ENCODE measurements at places on chromosomes 12 and 14.

DNA sequence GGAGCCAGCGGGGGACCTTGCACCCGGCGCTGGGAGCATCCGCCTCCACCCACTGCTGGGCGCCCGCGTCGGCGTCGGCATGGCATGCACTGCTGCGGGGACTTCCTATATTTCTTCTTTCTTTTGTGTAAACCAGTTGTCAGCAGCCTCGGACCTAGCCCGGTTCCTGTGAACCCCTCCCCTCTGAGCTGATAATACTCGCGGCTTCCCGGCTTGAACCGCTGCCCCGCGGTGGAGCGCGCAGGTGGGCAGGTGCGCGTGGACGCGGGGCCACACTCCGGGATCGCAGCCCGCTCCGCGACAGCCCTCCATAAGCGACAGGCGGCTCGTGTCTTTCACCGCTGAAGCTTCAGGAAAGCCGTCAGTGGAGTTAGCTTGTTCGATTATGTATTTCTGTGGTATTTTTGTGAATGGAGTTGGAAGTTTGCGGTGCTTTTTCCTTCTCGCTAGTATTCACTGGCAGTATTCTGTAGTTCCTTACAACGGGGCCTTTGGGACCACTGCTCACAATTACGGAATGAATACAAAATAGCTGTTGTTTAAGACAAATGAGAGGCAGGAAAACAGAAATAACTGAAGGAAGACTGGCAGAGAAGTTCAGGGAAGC, 870 bp downstream of the BMAL2 start:
- DNase-seq = peak; percentile 42

DNA sequence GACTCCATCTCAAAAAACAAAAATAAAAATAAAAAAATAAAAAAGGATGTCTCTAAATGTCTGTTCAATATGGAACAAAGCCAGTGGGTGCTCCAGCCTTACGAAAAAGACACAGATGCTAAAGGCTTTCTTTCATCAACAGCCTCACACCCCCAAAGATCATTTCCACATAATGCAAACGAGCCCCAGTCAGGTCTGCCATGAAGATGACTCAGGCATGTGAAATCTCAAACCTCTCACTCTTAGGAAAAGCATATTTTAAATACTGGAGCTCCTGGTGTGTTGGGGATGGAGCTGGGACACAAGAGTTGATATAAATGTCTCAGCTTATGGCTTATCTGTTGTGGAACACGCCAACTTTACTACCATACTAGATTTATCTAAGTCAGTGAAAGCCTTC, 49.9 kb upstream of the PLXNC1 start:
- DNase-seq = peak; percentile 89

- no peak for DNase-seq
Observed at GRCh38 chr14:97644365-97644764, 847.2 kb downstream of the VRK1 start.

DNA sequence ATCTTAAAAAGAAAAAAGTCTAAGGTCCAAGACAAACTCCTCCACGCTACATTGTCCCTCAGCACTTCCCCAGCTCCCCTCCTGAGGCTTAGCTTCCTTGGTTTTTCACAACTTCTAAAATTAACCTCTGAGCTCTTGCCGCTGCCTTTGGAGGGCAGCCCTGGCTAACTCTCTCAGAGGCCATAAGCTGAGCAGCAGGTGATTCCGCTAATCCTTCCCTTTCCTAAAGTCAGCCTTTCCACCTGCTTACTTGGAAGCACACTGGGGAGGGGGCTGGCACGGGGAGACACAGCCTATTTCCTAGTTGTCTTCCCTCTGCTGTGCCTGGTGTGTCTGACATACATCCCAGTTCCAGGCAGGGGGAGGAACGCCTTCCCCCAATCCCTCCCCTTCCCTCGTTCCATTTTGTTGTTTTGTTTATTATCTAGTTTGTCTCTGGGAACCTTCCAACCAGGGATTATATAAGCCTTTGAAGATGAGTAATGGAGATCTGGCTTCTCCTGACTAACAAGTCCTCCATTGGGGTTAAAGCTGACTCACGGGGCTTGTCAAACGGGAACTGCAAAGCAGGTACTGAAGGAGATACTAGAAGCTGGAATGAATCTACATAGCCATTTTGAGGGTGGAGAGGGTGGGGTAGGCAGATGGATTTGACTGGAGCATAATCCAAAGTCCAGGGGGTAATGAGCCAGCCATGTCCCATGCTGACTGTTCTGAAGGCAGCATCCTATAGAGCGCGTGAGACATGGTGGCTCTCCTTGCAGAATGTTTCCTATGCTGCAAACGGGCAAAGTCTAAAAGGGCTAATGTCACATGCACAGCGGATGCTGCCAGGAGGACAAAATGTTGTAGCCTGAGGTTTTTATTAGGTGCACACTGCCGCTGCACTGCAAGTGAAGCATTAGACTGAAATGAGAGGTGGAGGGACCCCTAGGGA, 230.8 kb downstream of the FOXN3 start:
- peak; percentile 80 for DNase-seq

DNA sequence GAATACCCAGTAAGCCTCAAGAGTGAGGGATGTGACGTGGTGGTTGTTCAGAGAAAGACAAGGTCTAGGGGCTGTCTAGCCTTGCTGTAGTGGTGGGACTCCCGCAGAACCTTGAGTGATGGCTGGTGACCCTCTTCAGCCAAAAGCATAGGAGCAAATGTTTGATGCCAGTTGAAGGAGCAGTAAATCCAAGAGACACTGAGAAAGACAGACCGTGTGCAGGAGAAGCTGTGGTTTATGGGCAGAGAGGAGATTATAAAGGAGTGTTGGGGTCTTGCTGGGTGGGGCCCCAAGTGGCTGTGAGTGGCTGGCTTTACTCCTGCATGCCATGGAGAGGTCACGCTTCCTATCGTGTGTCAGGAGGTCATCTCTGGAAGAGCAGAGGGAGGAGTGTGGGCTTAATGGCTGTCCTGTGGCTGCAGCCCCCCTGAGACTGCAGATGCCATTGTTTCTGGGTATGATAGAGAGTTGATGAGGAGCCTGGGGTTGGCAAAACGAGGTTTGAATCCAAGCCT, 152.0 kb upstream of the CCND2 start:
- DNase-seq = no peak

- DNase-seq = no peak
Observed at GRCh38 chr14:76311079-76311758, 64.7 kb upstream of the ESRRB start.

GRCh38 chr12:8045952-8046944, 13.7 kb downstream of the FOXJ2 start:
- DNase-seq = peak; percentile 74

DNA sequence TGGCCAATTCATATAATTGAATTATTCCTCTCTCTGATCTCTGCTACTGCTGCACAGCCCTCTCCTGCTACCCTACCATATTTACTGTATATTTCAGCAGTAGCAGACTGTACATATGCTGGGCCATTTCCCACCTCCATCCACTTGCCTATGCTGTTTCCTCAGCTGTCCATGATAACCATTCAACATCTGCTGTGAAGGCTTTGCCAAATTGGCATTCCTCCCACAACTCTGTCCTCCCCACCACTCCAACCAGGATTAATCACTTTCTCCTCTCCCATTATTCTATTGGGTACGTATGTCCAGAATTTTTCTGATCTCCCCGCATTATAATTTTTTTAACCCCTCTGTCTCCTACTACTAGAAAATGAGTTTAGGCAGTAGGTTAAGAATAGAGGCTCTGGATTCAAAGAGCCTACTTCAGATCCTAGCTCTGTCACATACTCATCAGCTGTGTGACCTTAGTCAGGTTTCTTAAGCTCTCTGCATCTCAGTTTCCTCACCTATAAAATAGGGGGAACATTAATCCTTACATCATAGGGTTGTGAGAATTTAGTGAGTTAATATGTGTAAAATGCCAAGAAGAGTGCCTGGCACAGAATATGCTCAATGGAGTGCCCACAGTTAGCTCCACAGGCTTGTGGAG, 123.3 kb downstream of the KICS2 start:
- peak; percentile 72 for DNase-seq
